Hematopoietic multipotent progenitor cell treated with erythropoietin and hydrocortisone succinate and interleukin-3 and kit ligand, for 15 days (in vitro differentiated cells): ENCODE measurements at places on chromosomes 12 and 14.

- DNase-seq = no peak
Observed at GRCh38 chr14:21070610-21071224, 613 bp downstream of the ARHGEF40 start.

DNA sequence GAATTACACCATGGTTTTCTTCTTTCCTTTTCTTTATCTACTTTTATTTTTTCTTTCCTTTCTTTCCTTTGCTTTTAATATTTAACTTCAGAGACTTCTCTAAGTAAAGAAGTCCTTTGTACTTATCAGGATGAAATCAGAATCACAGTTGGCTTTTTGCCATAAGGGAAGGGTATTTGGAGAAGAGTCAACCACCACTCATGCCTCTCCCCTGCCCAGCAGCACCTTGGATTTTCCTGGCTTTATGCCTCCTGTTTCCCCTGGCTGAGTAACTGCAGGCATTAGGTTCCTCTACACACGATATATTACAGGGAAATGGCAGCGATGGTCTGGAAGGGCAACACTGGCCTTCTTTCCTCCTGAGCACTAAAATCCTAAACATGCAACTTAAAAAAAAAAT, 266.4 kb upstream of the CAND1 start:
- DNase-seq = no peak

GRCh38 chr12:128843538-128843937, 9.7 kb upstream of the GLT1D1 start:
- no peak for DNase-seq

DNA sequence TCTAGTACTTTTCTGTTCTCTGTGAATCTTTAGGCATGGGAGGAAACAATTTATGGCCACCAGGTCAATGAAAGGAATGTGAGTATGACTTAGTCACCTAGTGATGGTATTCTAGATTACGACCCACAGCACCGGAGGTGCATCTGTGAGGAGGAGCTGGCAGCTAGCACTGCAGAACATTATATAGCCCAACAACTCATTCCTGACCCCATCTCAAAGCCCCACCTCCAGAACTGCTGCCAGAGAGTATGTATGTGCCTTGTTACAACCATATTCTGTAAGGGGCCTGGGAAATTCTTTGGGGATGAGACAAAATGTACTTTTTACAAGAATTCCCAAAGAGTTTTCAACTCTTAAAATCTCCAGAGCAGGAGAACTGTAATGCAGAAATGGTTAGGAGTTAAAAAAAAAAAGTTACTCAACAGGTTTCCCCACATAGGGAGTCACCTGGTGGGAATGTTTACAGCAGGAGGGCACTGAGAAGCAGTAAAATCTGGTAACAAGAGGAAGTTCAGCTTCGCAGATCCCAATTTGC, 34.9 kb upstream of the CERS5 start:
- no peak for DNase-seq

DNA sequence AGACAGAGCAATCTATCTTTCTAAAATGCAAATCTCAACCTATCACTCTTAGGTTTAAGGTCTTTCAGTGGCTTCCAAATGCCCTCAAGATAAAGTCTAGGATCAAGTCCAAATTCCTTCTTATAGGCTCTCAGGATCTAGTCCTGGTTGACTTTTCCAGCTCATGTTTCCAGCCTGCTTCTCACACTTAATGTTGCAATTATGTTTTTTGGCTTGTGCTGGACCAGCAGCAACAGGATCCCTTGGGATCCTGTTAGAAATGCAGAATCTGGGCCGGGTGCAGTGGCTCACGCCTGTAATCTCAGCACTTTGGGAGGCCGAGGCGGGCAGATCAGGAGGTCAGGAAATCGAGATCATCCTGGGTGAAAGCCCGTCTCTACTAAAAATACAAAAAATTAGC, 10.6 kb downstream of the GPR33 start:
- no peak for DNase-seq

- DNase-seq = no peak
Observed at GRCh38 chr14:54455363-54455762, 14.2 kb upstream of the CNIH1 start.

- no peak for DNase-seq
Observed at GRCh38 chr14:96091149-96091693, 52.1 kb downstream of the C14orf132 start.

- no peak for DNase-seq
Observed at GRCh38 chr14:90451961-90452360, 55.1 kb downstream of the CALM1 start.

DNA sequence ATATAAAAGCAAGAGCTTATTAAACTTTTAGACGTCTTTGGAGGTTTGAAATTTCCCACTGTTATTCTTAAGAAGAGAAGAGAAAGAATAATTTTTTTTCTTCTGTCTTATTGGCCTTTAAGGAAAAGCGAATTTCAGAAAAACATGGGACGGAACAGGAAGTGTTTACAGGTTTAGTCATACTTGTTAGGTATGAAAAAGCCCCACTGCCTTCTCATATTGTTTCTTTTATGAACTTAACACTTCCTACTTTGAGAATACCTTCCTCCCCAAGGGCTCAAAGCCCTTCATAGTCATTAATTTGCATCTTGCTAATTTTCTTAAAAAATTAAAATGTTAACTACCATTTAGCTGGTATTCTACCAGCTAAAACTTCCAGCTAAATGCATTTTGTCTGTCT, 82.0 kb downstream of the ETV6 start:
- DNase-seq = no peak

GRCh38 chr12:131831635-131832041, 3.4 kb downstream of the MMP17 start:
- DNase-seq = no peak

DNA sequence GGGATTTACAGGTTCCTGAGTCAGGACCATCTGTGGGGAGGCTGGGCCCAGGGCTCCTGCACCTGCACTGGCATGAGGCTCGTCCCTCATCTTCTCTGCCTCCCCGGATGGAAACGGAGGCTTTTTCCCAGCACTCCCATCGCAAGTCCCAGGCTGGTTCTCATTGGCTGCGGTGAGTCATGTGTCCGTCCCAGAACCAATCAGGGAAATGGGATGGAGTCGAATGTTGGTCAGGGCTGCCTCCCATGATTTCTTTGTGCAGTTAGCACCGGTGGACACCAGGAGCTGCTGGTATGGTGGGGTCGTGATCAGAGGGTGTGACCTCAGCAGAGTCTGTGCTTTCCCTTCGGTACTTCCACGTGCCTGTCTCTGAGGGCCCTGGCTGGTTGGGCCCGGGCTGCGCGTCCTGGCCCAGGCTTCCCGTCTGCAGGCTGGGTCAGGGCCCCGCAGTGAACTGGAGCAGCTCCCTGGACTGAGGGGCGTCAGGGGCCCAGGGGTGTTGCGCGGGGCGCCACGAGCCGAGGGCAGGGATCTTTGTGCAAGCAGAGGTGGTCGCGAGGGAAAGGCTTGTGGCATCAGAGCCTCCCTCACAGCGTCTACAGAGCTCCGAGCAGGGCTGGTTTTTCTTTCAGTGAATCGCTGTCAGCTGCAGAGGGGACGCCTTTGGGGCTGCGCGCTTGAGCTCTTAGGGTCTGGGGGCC, 168.1 kb downstream of the ADGRD1 start:
- no peak for DNase-seq

DNA sequence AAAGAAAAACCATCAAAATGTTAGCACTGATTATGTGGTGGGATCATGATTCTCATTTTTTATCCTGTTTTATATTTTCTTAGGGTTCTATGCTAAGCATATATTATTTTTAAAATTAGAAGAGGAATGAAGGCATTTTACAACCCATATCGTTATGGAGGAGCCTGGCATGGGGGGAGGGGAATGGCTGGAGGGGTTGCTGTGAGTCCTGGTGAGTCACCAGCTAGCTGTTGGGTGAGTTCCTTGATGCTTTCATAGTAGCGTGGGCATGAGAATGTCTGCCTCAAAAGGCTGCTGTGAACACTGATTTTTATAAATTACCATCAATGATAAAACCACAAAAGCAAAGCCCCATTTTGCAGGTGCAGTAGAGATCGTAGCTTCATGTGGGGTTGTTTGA, 46.9 kb downstream of the C14orf132 start:
- no peak for DNase-seq

DNA sequence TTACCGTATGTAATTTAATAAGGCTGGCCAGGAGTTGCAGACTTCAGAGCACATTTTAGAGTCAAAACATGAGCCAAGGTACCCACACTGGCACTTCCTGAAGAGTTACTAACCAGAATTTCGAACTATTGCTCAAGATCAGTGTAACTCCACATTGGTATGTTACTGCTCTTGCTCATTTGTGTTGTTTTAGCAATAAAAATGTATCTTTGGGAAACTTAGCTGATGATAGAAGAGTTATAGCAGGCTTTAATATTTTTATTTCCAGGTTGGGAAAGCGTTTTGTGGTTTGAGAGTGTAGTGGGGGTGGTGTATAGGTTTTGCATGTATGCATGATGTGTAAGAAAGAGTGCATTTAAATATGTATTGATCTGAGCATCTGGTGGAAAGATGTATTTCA, 96.6 kb downstream of the SCN8A start:
- DNase-seq = no peak

- no peak for DNase-seq
Observed at GRCh38 chr14:85625925-85626585, 96.1 kb downstream of the FLRT2 start.

DNA sequence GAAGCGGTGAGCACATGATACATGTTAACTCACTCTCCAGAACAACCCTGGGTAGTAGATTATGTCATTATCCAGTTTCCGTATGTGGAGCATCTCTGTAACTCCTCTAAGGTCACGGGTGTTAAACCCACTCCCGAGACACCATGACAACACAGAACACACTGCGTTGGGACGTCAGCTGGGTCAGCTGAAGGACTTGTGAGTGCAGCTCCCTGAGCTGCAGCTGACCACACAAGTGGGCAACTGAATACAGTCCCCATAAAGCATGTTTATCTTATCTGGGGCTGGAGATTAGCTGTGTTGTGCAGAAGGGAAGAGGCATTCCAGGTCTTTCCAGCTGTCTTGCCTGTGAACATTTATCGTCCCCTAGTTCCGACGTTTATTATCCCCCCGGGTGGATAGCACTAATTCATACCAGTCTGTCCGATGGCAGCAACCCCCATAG, 211.5 kb downstream of the CHST11 start:
- no peak for DNase-seq

GRCh38 chr12:120928864-120929652, 24.9 kb upstream of the SPPL3 start:
- DNase-seq = no peak

- no peak for DNase-seq
Observed at GRCh38 chr14:23167116-23167847, 16.2 kb downstream of the SLC7A8 start.
